Breast epithelium (tissue), 4 donors: ENCODE measurements at places on chromosomes 12 and 14.

DNA sequence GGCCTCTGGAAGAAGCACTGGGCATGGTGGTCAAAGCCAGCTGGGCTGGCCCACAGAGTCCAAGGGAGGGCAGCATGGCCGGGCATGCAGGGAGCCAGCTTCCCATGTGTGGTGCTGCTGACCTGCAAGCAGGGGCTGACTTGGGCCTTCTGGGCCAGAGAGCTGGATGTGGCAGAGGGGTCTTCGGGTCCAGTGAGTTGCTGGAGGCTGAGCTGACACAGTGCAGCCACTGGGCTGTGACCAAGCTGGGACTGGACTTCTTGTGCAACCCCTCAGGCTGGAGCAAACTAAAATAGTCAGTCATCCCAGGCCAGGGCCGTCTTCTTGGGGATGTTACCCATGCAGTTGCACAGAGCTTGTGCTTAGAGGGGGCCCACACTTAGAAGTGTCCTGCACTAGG lies 7.3 kb upstream of the RIN3 start:
- no peak for DNase-seq

- DNase-seq, result no peak
These were observed 93.9 kb downstream of the TBC1D30 start for GRCh38 chr12:64918344-64918743.

- DNase-seq, result no peak
These were observed 336.1 kb downstream of the RPS29 start for GRCh38 chr14:49250109-49250508.

DNA sequence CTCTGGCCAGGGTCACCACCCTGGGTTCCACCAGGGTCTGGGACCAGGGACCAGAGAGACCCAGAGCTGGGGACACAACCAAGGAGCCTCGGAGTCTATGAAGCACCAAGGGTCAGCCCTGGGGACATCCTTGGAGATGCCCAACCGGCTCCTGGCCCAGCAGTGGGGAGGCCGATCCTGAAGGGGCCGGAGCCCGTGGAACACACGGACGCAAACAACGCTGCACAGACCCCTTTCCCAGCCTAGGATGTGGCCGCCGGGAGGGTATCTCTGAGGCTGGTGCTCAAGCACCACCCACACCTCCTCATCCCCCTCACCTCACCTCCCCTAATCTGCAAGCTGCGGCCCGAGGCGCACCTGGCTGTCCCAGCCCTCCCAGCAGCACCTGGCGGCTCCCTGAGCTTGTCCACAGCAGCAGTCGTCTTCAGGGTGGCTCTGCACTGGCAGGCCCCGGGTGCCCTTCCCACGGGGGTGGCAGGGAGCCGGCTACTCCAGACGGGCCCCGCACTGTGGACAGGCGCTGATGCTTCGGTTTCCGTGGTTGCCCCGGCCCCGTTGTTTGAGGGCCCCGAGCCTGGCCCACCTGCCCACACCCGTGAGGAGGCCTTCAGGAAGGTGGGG lies 146.8 kb upstream of the C14orf180 start:
- no peak for DNase-seq

GRCh38 chr12:77830583-77831351 lies at the start of gene NAV3:
TSS of gene NAV3 (plus strand) at chr12:77830894. CDS start at chr12:77831462, 568 bp downstream.
- no peak for DNase-seq

DNA sequence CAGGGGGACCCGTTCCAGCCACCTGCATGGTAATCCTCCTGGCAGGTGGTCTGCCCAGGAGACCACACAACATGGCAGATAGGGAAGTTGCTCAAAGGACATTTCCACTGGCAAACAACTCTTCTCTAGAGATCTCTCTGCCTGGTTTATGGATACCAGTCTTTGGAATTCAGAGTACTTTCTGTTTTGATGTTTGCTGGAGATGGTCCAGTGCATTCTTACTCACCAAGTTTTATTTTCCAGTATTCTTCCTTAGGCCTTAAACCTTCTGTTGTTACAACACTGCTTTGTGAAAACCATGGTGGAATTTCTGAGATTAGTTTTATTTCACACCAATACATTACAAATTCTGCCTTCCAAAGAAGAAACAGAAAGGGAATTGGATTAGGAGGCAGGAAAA lies 428.3 kb downstream of the FUT8 start:
- DNase-seq, result no peak
